ENCODE measurements at places on chromosomes 3 and 15.
A peak's percentile ranks its signal among the peaks of the same experiment; 100 is the strongest.

DNA sequence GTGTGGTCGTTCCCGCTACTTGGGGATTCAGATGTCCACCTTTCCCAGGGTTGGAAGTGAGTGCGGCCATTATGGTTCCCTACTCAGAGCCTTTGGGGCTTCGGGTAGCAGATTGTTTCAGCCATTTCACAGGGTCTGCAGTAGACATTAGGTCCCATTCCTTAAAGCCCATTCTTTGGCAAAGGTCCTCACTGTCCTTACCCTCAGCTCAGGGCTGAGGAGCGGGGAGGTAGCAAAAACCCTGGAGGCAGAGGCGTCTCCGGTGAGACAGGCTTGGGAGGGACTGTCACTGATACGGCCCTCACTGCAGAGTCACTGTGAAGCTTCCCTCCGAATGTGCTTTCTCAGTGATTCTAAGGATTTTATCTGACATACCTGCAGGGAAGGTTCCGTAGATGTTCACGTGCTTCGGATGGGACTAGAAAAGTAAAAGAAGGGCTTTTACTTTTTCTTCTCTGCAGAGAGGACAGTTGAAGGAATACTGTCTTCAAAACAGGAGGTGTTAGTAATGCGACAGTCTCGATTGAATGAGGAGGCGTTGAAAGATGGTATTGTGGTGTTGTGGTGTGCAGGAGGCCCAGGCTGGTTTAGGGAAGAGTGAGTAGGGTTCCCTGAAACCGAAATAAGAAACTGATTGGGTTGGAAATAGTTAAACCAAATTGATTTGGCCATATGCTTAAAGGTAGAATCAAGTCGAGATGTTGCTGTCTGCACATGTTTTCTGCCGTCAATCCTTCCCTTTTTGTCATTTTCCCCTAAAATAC lies 630 bp downstream of the ATP6V1A start:
- DNase-seq = peak; percentile 15

DNA sequence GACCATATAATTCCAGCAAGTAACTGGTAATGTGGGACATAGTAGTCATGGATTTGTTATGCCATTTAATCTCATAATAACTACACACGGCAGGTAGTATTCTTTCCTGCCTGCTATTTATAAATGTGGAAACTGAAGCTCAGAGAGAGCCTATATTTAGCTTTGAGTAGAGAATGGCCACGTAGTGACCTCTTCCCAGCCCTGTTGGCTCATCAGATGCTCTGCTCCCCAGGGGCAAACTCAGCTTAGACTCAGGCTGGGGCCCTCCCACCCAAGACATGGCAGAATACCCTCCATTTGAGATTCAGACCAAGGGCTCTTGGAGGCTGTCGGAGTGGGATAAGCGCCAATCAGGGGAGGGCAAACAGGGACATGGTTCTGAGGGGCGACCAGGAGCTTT lies 17.3 kb upstream of the HDAC11 start:
- no peak for DNase-seq

DNA sequence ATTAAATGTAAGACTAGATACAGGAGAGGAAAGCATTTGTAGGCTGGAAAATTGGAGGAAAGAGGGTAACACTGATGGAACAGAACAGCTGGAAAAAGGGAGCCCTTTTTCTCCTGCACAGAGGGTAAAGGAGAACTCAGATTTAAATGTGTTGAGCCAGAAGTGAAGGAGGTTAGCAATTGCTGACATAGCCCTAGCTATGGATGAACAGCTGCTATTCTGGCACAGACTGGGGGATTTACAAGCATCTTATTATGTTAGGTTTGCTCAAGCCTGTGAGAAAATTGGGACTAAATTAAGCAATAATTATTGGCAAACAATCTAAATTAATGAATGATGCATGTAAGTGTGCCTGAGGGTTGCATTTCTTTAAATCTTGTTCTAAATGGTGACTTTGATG lies 40.6 kb upstream of the PRR20G start:
- DNase-seq = no peak

- no peak for DNase-seq
These were observed 75.3 kb downstream of the NCEH1 start for GRCh38 chr3:172635588-172635987.

GRCh38 chr15:89749951-89750559 lies 994 bp downstream of the MESP1 start:
- no peak for DNase-seq

DNA sequence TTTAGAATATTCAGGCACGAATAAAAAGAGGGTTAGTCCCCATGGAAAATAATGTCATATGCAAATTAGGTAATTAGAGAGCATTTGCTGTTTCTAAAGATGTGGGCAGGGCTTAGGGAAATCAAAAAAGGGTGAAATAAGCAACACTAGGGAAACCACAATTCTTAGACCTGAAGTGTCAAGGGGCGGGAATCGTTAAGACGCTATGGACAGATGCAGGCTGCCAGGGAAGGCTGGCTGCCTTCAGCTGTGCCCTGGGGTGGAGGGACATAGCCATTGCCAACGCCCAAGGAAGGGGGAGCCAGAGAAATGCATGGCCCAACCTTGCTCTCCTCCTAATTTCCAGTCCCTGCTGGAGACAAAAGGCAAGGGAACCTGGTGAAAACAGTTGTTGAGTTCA lies 141.7 kb upstream of the PROK2 start:
- no peak for DNase-seq

DNA sequence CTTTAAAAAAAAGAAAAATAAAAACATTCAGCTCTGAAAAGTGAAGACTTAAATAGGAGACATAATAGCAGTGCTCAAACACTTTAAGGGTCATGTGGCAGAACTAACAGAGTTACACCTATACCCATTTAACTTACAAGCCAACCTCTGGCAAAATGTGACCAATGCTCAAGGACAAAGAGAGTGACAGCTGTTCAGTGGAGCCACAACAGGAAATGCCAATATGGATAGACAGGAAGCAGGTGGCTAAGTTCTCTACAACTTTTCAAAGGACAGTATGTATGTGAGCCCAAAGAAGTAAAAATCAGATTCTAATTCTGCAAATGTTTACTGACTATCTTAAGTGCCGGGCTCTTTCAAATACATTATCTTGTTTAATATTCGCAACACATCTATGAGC lies 3.4 kb downstream of the TMCC1 start:
- DNase-seq = no peak

DNA sequence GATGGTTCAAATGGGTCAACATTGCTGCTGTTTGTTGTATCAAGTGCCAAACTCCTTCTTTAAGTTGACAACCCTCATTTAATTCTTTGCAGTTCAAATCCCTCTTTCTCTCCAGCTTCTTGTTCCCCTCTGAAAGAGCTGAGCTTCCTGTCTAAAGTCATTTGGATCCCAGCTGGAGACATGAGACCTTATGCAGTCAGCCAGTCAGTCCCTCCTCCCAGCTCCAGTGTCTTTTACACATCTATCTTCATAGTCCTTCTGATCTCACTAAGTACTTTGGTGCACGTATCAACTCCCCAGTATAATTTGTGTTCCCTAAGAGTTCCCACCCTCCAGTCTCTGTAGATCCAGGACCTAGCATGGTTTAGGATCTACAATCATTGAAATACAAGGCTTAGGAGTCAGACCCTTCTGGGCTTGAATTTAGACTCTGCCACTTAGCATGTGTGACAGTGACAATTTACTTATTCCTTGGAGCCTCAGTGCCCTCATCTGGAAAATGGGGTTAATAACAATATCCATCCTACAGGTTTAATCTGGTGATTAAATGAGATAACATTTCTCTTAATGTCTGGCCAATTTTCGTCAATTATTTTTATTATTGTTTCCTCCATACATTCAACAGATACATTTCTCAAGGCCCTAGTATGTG lies 102.8 kb upstream of the SEMA6D start:
- no peak for DNase-seq

GRCh38 chr3:157318639-157319288 lies 117.9 kb upstream of the PTX3 start:
- no peak for DNase-seq

GRCh38 chr3:113297841-113298240 lies 86.5 kb downstream of the BOC start:
- no peak for DNase-seq

DNA sequence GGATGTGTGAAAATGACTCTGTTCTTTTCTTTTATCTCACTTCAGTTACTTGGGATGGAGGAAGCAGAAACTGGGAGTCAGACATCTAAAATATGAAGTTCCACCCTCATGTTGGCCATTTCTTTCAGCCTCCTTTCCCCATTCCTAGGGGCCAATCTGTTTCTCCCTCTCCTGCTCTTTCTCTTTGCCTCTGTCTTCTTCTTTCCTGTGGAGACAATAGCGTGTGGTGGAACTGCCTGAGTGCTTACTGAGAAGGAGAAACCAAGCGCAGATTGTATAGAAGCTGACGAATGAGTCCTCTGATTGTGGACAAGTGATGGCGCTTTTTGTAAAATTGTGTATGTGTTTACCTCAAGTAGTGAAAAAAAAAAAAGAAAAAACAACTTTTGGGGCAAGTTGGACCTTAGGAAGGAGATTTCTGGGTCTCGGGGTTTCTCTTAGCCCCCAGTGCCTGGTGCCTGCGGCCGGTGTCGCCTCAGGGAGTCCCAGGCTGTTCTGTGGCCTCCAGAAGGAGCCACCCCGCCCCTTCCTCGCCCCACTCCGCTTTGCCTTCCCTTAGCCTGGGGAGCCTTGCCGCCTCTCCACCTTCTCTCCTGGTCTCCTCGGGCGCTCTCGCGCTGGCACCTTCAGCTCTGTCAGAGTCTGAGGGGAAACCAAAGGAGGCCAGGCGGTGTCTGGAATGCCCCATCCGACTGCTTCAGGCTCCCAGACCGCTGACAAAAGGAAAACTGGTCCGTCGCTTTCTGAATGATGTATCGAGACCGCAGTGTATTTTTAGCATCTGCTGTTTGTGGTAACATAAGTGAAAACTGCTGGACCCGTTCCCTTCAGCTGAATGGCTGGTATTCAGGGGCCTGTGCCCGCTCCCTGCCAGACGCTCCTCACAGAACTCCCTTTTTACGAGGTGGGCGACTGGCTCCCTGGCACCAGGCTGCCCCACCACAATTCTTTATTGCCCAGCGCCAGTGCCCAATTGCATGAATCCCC lies 30.1 kb downstream of the SCG5 start:
- DNase-seq = no peak

- no peak for DNase-seq
These were observed 736.9 kb upstream of the CCDC54 start for GRCh38 chr3:106640353-106640752.

DNA sequence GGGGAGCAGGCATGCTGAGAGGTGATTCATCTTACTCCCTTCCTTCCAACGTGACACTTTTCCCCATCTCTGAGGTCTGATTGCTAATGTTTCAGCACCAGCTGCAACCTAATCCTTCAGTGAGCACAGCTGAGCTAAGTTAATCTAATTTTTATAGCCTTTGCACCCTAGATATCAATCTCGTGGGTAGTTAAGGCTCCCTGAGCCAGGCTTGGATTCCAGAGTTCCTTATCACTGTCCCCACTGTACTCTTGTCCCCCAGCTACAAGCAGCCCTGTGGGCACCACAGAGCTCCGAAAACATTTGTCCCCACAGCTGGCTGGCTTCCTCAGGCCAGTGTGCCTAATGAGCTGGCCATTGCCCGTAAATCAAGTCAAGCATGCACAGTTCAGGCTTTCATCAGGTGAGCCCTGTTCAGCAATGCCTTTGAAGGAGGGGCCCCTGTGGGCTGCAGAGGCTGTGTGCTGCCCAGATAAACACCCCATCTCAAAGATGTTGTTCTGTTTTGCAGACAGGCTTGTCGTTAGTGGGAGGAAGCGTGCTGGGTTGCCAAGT lies 376.9 kb upstream of the RASGRP1 start:
- no peak for DNase-seq

- no peak for DNase-seq
These were observed 374.3 kb upstream of the TGFBR2 start for GRCh38 chr3:30232142-30232541.

DNA sequence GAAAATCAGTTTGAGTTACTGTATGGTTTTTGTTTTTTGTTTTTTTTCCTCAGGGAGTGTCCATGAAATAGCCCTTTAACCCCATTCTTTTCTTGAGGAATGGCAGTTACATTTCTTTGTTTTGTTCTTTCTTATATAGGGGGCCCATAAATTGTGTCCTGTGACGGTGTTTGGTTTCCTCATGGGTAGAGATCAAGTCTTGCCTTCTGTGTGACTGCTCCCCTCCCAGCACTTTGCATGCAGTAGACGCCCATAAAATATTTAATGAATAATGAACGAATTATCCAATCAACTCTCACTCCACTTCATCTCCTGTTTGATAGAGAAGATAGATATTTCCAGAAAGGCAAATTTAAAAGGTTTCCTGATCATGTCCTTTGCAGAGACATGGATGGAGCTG lies 78.1 kb downstream of the CADPS start:
- DNase-seq = no peak

GRCh38 chr3:23550402-23550801 lies 255.4 kb upstream of the UBE2E1 start:
- no peak for DNase-seq

GRCh38 chr3:163071713-163072112 lies 1575.1 kb downstream of the OTOL1 start:
- DNase-seq = no peak

DNA sequence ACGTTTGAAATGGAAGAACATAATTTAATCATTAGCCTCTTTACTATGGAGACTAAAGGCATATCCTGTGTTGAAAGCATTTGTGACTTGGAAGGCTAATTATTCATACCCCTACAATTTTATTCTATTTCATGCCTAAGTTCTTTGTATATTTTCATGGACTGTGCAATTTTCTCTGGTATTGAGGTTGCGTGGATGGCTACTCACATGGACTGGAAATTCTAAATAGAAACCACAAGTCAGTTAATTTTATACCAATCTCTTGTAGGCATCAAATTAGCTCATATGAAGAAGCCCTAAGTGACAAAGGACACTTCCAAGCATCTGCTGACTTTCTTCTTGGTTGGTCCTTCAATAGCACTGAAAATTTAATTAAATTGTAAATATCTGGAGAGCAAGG lies 1353.5 kb downstream of the ROBO1 start:
- no peak for DNase-seq

DNA sequence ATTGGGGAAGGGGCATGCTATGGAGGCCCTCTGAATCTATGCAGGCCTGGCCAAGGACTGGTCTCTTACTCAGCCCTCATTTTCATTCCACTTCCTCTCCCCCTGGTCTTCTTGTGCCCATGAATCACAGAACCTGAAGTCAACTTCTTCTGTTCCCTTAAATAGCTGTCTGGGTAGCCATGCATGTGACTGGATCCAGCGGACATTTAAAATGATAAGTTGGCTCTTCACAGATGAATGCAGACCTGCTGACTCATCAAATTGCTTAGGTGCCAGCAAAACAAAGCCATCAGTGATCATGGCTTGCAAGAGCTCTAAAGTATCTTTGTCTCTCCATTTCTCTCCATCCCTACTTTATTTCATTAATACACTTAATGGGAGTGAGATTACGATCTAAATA lies 90.1 kb upstream of the CADPS start:
- DNase-seq = no peak

GRCh38 chr3:49785565-49786356 lies 581 bp downstream of the IP6K1 start:
- DNase-seq = no peak

- DNase-seq = no peak
These were observed 38.7 kb upstream of the ARID3B start for GRCh38 chr15:74502301-74502700.

Measured in stimulated activated CD4-positive, alpha-beta T cell treated with anti-CD3 and anti-CD28 coated beads, Interleukin-15, amount 100 ng/mL, for 1 hour (primary cell).